Femur (tissue), 1 donor: ENCODE measurements at places on chromosomes 16 and 17.
A peak's percentile ranks its signal among the peaks of the same experiment; 100 is the strongest.

- peak; percentile 46 for DNase-seq
Observed at GRCh38 chr16:55056585-55057401, 126.1 kb downstream of the IRX5 start.

DNA sequence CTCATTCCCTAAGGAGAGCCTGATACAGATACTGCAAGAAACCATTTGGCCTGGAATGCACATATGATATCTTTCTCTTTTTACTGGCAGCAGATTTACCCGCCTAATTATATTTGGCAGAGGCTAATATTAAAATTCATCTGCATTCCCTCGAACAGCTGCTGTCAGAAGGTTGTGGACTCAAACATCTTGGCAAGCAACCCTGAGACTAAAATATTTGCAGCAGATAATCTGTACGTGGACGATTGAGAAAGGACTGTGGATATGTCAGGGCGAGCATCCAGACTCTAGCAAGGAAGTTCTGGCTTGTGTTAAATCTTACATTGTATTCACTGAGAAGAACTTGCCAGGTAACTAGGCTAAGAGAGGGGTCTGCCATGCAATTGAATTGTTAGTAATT, 65.2 kb downstream of the SNX20 start:
- peak; percentile 48 for DNase-seq

GRCh38 chr17:32486111-32486700, 587 bp upstream of the CDK5R1 start:
- DNase-seq: peak; percentile 82

GRCh38 chr16:68387301-68387700, 61.0 kb downstream of the SMPD3 start:
- no peak for DNase-seq

GRCh38 chr17:75078284-75079022, 9.3 kb upstream of the SLC16A5 start:
- no peak for DNase-seq

GRCh38 chr16:75319513-75320411, 68.3 kb upstream of the BCAR1 start:
- DNase-seq: no peak

GRCh38 chr17:12388226-12388625, 277.5 kb upstream of the MYOCD start:
- DNase-seq: peak; percentile 31

GRCh38 chr16:6837722-6838121, 494.9 kb upstream of the RBFOX1 start:
- no peak for DNase-seq

DNA sequence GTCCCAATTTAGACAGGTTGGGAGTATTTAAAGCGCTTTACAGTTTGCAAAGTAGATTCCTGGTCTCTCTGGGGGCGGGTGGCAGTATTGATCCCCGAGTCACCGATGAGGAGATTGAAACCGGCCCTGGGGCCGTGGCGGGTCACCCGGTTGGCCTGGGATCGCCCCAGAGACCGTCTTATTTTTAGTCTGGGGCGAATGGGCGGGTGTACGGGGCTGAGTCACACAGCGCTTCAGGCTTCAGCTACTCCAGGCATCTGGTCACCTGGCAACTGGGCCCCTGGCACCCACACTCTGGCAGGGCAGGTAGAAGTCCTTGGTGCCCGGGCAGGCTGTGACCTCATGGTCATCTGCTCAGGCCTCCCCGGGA, 669 bp downstream of the MIEF2 start:
- DNase-seq: peak; percentile 63

DNA sequence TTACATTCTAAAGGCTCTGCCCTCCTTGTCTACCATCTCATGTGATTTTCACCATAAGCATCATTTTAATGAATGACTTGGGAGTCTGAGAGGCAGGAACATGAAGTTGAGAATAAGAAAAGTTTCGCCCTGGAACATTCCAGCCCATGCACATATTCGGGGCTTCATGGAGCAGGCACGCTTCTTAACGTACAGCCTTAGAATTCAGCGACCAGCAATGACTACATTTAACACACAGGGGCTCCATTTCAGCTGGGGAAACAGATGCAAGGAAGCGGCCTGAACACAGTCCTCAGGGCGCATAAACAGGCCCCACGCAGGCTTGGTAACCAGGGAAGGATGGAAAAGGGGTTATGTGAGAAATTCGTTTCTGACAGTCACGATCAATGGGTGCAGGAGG, 357.4 kb downstream of the SLC39A11 start:
- DNase-seq: no peak

GRCh38 chr16:79430191-79430678, 170.3 kb downstream of the MAF start:
- DNase-seq: peak; percentile 38

DNA sequence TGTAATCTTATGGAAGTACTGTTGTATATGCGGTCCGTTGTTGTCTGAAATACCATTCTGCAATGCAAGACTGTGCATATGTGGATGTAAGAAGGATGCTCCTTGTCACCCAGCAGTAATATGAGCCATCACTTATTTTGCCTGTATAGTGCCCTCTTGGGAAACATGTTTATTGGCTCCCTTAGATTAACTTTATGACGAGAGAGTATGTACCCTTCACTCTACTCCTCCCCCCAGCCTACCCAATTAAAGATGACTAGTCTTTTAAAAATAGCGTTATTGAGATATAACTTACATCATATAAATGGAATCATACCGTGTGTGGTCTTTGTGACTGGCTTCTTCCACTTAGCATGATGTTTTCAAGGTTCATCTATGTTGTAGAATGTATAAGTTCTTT, 33.6 kb downstream of the FTO start:
- no peak for DNase-seq

- DNase-seq: no peak
Observed at GRCh38 chr17:49708515-49709183, 885 bp upstream of the SLC35B1 start.

DNA sequence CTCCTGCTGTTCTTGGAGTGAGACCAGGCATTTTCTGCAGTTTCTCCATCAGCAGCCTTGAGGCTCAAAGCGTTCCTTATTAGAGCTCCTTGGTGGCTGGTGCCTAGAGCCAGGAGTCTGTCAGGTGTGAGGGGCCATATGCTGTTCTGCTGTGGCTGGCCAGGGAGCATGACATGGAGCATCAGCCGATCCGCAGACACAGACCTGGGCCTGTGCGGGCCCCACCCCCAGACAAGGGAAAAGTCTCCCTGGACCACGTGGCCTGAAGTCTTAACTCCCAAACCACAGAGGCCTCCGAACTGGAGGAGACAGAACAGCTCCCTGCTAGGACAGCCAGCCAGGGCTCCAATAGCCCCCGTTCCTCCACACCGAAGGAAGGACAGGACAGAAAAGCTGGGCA, 162.7 kb upstream of the CIBAR2 start:
- DNase-seq: no peak

DNA sequence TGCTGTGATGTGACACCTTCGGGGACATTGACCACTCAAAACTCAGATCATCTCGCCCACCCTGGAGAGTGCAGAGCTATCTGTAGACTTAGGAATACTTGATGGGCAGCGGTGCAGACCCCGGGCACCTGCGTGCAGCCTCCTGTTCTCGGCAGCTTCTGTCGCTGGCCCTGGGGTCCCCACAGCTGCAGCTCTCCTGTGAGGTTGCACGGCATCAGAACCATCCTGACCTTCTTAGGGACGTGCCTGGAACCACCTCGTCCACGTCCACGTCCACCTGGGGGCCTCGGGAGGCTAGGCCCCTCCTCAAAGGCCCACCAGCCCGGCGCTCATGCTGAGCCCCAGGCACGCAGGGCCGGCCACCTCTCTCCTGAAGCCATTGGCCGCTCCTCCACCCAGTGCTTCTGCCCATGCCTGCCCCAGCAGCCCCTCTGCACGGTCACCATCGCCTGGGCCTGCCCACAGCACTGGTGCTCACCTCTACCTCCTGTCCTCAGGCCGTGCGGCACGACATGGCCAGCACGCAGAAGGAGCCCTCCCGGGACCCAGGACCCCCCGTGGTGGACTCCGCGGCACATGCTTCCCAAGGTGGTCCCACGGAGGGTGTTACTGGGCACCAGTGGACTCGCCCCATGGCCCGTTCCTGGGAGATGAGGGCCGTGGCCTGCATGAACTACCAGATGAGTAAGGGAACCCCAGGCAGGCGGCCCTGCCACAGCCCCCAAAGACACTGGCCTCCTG, 2.3 kb upstream of the WFIKKN1 start:
- DNase-seq: no peak

- no peak for DNase-seq
Observed at GRCh38 chr16:67773099-67773498, 33.3 kb downstream of the RANBP10 start.

DNA sequence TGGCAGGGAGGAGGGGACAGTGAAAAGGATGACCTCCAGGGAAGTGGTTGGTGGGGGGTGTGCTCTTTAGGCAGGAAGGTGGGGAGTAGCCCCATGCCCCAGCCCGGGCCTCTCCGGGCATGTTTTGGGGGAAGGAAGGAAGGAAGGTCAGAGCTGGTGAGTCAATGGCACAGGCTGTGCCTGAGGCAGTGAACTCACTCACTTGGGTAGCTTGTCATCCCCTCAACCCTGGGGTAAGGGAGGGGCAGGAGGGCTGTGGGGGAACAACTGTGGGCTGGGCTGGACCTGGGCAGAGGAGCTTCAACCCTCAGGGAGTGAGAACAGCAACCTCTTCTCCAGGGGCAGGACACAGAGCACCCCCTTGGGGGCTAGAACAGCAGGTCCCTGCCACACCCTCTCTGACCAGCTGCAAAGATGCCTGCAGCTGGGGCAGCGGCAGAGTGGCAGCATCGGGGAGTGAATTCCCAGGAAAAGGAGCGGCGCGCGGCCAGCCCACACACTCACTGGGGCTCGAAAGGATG, 6.3 kb downstream of the CSF3 start:
- peak; percentile 43 for DNase-seq

DNA sequence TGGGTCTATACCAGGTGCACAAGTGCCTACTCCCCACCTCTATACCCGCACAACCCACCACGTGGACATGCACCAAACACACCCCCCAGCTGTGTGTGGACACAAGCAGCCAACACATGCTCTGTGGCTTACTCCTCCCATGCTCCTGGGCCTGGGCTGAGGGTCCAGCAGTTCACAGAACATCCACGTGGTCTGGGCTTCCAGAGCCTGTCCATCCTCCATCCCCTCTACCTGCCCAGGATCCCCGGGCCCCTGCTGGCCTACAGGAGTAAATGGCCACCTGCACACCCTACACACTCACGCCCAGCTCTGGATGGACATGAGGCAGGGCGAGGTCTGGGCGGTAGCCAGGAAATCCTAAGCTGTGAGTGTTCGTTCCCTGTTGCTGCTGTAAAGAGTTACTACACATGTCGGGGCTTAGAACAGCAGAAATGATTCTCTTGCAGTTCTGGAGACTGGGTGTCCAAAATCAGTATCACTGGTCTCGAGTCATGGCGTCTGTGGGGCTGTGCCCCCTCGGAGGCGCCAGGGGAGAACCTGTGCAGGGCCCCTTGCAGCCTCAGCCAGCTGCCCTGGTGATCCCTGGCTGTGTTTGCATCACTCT, 15.0 kb upstream of the RAI1 start:
- DNase-seq: no peak

DNA sequence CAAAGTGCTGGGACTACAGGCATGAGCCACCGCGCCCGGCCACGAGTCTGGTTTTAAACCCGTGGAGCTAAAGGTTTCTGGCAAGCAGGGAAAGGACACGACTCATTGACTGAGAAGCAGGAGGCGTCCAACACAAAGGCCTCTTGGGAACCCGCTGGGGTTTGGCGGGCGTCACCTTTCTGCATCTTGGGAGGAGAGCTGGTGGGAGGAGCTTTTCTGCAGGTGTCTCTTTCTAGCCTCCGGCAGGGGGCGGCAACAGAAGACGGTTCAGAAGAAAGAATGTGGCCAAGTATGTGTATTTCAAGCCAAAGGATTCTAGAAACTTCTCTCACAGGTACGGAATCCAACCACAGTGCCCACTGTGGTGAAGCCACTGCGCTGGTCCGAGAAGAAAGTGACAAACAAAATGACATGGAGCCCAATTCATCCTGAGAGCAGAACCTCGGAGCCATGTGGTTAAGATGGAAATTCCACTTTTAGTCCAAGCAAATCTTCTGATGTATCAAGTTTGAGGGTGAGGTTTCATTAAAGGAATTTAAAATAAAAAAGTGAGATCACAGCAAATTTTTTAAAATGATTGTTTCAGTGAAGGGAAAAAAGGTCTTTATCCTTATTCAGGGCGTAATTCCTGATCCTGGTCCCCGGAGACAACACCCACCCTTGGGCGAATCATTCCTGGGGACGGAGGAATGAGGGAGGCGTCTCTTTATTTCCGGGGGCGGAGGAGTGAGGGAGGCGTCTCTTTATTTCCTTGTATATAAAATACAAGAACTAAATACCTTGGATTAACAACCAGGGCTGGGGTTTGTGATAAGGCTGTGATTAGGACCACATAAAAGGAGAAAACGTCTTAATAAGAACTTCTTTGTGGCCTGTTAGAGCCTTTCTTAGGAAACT, 97.6 kb downstream of the MRM3 start:
- peak; percentile 72 for DNase-seq

DNA sequence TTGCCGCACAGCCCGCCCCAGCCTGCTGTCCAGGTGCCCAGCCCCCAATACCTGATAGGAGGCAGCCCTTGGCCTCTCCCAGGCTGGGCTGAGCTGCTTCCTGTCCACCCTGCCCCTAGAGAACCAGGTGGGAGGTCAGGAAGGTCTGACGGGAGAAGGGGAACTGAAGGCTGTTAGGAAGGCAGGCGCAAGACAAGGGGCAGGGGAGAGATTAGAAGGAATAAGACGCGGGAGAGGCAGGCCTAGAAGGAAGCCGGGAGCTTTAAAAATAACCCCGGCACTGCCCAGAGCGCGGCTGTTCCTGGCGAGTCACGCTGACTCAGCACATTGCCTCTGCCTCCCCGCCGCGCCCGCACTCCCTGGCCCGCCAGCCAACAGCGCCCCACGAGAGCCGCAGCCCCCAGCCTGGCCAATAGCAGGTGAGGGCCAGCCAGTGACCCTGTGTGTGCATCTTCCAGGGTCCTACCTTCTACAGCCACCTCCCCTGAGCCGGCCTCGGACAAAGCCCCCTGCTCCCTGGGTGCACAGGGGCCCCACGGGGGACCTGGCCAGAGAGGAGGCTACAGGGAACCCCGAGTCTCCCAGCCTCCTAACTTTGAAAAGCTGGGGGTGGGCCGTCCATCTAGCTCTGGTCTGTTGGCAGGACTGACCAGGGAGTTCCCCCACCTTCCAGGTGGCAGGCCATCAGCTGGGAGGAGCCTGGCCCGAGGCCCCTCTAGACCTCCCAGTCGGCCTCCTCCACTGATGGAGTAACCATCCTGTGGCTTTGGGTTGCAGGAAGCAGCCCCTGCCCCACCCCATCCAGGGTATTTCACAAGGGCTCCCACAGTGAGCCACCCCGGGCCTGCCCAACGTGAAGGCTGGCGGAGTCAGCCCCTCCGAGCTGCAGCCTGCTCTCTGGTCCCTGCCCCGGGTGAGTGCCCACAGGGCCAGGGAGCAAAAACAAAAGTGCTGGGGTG, 4.0 kb downstream of the MAFG start:
- DNase-seq: peak; percentile 83

DNA sequence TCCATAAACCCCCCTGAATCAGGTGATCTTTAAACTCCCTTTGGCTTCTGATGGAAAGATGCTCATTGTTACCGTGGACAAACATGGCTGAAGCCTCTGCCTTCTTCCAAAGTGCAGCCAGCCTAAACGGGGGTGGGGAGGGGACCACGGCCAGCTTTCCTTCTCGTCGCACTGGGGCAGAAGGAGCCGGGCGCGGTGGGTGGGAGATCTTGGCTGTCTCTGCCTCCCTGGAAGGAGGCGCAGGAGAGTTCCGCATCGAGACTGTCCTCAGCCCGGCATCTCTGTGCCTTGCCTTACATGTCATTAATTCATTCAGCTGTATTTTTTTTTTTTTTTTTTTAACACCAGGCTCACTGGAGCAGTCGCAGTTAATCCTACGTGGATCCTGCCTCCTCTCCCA, 163.3 kb upstream of the PLCG2 start:
- no peak for DNase-seq

GRCh38 chr17:40034426-40035161, 19.4 kb downstream of the CSF3 start:
- no peak for DNase-seq
